ENCODE measurements at places on chromosomes 4 and X.

- no peak for DNase-seq
Measured at GRCh38 chr4:38611676-38612075, 52.3 kb upstream of the KLF3 start.

DNA sequence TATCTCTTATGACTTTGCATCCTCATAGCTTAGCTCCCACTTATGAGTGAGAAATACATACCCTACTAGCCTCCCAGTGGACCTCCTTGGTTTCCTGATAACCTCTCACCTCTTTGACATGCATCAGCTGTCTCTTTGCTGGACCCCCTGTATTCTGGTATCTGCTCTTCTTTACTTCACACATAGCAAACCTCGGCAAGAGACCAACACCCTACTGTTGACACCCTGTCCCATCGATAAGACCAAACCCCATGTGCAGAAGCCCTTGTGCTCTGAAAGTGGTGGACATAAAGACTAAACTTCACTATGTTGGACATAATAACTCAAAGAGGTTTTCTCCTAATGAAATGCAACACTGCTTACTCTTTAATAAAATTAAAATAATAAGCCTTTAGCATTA, 75.7 kb downstream of the RNF150 start:
- no peak for DNase-seq

DNA sequence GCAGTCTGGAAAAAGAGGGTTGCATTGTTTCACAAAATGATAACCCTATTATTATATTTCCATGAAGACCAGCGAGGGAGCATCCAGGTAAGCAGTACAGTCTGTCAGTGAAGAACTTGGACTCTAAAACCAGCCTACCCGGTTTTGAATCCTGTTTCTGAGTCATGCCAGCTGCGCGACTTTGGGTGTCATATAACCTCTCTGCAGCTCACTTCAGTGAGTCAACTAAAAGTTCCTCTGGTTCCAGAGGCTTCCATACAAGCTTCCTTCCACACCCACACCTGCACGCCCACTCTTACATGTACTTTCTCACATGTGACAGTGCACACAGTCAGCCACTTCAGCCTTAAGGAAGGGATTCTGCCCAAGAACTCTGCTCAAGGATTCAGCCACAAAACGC, 49.8 kb upstream of the PRPS2 start:
- no peak for DNase-seq

GRCh38 chr4:179536694-179537093, 2094.5 kb upstream of the AGA start:
- DNase-seq, result no peak

DNA sequence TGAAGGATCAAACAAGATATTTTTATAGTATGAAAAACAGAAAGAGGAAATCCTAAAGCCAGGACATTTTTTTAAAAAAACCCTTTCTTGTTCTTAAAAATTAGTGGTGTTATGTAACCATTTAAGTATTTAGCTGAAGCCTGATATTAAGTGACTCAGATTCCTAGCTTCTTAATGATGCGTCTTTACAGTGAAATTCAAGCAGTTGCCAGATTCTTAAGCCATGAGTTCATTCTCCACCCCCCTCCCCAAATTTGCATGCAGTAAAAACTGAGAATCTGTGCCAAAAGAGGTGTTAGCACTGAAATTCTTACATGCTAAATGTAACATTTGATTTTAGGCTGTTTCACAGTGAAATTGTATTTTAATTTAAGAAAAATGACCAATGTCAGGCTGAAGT, 180.8 kb downstream of the RAPGEF2 start:
- DNase-seq, result peak; percentile 79

- DNase-seq, result no peak
Measured at GRCh38 chr4:44446801-44447562, 1.6 kb downstream of the KCTD8 start.

GRCh38 chr4:56302760-56303159, 84.5 kb downstream of the AASDH start:
- no peak for DNase-seq

GRCh38 chr4:151960449-151961230, 199.8 kb upstream of the GATB start:
- DNase-seq, result no peak

- no peak for DNase-seq
Measured at GRCh38 chr4:98745366-98745765, 87.0 kb upstream of the TSPAN5 start.

DNA sequence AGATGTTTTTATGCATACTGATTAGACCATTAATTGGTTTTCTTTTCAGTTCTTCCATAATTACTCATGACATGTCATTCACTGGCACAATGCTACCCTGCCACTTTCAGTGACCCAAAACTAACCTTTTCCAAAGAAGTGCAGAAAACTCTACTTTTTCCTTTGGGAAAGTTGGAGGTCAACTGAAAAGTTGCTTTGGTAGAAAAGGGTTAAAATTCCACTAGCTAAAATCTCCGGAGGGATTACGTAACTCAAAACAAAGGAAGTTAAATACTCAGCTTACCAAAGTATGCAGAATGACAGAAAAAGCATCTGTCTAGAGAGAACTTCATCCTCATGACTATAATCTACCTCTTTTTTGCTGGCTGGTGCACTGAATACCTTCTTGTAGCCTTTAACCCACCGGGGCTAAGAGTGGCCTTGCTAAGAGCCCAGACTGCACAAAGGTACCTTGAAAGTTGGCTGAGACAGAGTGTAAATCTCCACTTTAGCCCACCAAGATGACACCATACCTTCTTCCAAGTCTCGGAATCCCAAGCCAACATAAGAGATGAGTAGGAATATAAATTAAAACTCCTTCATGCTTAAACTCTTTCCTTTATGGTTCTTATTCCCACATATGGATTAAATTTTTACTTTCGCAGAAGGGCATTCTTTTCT, 1099.5 kb upstream of the INTU start:
- DNase-seq, result no peak

DNA sequence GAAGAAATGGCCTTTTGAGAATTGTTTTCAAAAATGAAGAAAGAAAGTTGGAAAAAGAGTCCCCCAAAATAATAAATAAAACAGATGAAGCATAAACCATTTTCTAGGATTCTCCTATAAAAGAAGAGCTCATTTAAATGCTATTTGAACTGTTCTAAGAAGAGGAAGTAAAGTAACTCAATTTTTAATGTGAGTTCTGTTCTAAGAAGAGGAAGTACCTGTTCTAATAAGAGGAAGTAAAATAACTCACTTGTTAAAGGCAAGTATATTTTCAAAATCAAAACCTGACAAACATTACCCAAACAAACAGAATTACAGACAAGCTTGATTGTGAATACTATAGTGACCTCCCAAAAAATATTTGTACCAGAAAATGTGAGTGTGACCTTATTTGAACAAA, 1326.3 kb downstream of the C4orf33 start:
- DNase-seq, result no peak

GRCh38 chrX:45445745-45446412, 245.2 kb upstream of the DIPK2B start:
- DNase-seq, result peak; percentile 71

- DNase-seq, result no peak
Measured at GRCh38 chr4:121154103-121154515, 10.0 kb downstream of the TNIP3 start.

GRCh38 chr4:76384052-76384451, 36.9 kb downstream of the CCDC158 start:
- DNase-seq, result no peak

Data from kidney glomerular epithelial cell (primary cell).